ENCODE measurements at places on chromosomes 16 and 17. TPM values are rescaled to one million over a fixed set of nuclear protein-coding genes. Genes with fewer than 3 reads are reported as not detected.

KCNJ16 gene
- not detected for total RNA-seq

EXOC7 gene
- total RNA-seq, result 88.8 TPM

ATP2A1 gene
- 0.33 TPM for total RNA-seq

GRAP gene
- total RNA-seq, result under 0.01 TPM

NPIPB6 gene
- not detected for total RNA-seq

BAIAP3 gene
- 0.26 TPM for total RNA-seq

CCL11 gene
- not detected for total RNA-seq

SDK2 gene
- under 0.01 TPM for total RNA-seq

LPCAT2 gene
- total RNA-seq, result 13.1 TPM

APRT gene
- total RNA-seq, result 50.3 TPM
